ENCODE measurements at places on chromosomes 3 and 15. TPM values are rescaled to one million over a fixed set of nuclear protein-coding genes. Genes with fewer than 3 reads are reported as not detected.
A peak's percentile ranks its signal among the peaks of the same experiment; 100 is the strongest.

GRCh38 chr3:146655333-146655996, 50.3 kb upstream of the PLSCR5 start:
- DNase-seq, result no peak

DNA sequence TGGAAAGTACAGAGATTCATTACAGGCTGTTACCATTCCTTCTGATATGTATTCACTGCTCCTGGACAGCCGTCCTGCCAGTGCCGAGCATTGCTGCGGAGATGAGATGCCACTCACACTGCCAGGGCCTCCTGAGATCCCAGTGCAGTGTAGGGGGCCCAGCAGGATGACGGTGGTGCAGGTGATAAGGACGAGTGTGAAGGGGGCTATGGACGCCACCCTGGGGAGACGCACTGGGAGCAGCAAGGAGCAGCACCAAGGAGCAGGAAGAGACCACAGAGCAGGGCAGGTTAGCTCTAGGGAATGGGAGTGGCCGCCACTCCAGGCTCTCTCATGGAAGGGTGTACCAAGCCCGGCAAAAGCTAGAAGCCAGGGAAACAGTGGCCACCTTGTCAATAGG, 4.0 kb upstream of the KLF15 start:
- peak; percentile 62 for DNase-seq

CPEB1 gene
- total RNA-seq, result 0.44 TPM

DNA sequence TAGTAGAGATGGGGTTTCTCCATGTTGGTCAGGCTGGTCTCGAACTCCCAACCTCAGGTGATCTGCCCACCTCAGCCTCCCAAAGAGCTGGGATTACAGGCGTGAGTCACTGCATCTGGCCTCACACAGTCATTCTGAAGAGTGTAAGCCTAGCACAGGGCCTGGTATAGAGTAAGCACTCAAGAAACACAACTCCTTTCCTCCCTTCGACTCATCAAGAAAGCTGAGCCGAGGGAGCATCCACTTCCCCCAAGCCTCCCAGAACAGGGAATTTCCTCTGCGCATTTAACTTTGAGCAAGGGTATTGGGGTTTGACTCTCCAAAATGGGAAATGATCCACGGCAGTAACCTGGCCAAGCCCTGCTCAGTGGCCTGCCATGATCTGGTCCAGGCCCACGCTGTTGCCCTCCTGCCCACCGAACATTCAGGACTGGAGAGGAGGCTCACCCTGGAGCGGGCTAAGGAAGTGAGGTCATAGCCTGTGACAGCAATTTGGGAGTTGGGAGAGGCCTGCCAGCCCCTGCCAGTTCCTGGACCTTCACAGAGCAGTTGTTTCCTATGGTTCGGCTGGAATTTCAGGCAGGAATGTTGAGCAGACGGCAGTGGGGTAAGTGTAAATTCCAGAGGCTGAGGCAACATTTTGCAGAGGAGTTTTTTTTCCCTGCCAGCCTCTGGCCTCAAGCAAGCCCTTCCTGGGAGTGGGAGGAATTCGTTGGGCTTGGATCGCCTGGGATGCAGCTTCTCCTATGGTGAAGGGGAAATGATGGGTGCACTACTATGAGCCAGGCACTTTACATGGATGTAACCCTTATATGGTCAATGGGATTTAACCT, 21.2 kb upstream of the SMAD3 start:
- no peak for DNase-seq

DNA sequence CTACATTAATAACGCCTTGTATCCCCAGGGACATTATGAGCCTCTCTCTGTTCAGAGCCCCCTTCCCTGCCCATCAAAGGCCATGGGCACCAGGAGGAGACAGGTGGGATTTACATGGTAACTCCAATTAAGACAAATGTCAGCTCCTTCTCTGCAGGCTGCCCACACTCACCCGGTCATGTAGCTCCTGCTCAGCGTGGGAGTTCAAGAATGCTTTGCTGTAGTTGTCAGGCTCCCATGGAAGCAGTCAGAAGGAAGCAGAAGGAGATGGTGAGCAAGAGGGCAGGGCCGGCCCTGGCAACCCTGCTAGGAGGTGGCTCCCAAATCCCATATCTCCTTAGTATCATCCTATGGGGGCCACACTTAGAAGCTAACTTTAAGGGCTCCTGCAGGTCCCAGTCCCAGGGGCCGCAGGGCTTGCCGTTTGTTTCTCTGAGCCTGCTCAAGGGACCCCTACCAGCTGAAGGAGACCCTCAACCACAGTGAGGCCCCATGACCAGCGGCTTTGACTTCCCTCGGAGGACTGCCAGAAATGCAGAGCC, 218.4 kb upstream of the TLE3 start:
- no peak for DNase-seq

GOLGA6B gene
- total RNA-seq, result not detected

CCRL2 gene
- total RNA-seq, result 21.7 TPM

RASA2 gene
- 59.4 TPM for total RNA-seq

DNA sequence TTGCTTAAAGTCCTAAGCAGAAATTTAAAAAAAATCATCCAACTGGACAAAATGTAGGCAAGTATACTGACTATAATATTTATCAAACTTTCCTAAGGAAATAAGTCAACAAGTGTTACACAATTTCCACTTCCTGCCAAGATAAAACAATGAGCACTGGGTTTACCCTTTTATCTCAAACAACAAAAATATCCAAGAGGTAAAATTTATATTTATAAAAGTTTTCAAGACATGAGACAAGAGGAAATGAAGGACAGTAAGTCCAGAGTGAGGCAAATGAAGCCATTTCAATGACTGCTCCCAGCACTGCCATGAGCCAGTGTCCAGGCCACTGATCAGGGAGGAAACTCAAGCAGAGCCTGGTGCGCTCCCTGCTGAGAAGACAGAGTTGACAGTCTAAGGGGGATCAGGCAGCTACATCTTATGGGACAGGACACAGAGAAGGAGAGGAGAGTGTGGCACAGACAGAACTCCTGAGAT, 439.4 kb downstream of the RAP2B start:
- DNase-seq, result no peak

Measured in spleen (tissue), 13 donors.